ENCODE measurements at places on chromosomes 16 and 17. TPM values are rescaled to one million over a fixed set of nuclear protein-coding genes. Genes with fewer than 3 reads are reported as not detected.

- DNase-seq = no peak
These were observed 46.1 kb downstream of the ANKRD11 start for GRCh38 chr16:89444151-89444723.

DNA sequence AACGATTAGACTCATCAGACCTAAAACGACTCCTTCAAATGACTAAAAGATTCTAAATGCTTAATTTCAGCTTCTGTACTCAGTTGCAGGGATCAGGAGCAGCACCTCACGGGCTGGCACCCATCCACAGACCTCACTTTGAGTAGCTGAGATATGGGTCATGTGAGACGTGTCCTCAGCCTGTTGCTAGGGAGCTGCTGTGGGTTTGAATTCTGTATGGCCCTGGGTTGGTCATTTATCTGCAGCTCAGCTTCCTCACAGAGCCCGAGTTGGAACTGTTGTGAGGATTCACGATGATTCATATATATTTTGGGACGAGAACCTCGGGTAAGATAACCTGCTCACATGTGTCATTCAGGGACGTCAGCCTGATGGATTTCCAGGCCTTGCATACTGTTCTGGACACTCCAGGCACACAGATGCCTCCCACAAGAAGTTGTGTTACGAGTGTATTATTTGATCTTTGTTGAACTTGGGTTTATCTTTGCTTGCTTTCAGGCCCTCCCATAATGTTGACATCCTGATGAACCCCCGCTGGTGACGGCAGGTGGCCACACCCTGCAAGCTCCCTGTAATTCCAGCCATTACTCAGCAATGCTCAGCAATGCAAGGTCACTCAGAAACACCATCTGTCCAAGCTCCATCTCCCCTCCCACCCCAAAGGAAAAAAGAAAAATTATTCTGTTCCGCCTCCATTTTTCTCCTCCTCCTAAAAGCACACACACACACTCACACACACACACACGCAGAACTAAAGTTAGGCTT lies 137.6 kb downstream of the RBFOX3 start:
- DNase-seq = no peak

GRB7 gene
- not detected for total RNA-seq

RAC3 gene
- 9.9 TPM for total RNA-seq

- DNase-seq = peak; percentile 39
These were observed 42.0 kb downstream of the ADCY7 start for GRCh38 chr16:50308237-50308965.

GRCh38 chr16:21713549-21714368 lies 50.0 kb downstream of the OTOA start:
- DNase-seq = no peak

GRCh38 chr17:35167046-35167445 lies 19.4 kb downstream of the UNC45B start:
- DNase-seq = no peak

GRCh38 chr16:52538511-52538910 lies 8.4 kb downstream of the TOX3 start:
- DNase-seq = no peak

DNA sequence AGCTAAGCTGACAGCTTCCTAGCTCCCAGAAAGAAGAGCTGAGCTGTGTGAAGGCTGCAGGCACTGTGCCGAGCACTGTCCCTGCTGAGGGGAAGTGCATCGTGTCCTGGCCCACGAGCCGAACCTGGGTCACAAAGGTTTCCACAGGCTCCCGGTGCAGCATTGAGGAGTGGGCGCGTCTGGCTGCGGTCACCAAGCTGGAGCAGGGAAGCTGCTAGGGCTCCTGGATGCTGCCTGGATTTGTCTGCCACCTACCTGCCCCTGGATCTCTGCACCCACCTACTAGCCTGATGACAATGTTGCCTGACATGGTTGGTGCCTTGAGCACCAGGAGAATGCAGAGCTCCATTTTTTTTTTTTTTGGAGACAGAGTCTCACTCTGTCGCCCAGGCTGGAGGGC lies 6.5 kb upstream of the SRRM2 start:
- DNase-seq = no peak

DNA sequence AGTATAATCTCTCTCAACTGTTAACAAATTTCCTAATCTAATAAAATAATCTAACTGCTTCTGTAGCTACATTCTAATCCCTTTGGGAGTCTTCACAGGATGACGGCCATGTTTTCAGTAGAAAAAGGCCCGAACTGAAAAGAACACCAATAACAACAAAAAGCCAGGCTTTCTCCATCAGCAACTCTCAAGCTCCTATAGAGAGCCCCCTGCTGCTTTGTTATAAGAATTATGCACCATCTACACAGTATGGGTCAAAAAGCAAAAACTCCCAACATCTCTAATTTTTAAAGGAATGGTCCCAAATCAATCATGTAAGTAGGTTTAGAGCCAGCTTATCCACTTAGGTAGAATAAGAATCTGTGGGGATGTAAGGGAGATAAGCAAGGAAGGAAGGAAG lies 163.6 kb upstream of the C17orf78 start:
- no peak for DNase-seq

GRCh38 chr17:56948491-56948890 lies 12.4 kb downstream of the COIL start:
- no peak for DNase-seq

KRTAP3-2 gene
- not detected for total RNA-seq

DNA sequence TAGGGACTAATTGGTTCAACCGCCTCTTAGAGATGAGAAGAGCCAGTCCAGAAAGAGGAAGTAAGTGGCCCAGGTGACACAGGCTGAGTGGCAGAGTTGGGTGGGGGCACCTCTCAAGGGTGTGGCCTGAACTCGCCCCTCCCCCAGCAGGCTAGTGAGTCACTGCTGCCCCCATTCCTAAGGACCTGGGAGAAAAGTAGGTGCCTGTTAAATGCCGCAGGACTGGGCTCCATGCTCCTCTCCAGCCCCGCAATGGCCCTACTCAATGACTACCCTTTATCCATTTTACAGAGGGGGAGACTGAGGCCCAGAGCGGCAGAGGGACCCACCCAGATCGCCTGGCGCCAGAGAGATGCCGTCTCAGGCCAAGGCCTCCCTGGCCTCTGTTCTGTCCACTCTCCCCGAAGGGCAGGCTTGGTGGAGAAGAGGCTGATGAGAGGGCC lies 8.1 kb downstream of the TMEM235 start:
- no peak for DNase-seq

- DNase-seq = no peak
These were observed 17.8 kb downstream of the HS3ST6 start for GRCh38 chr16:1900452-1900774.

DNA sequence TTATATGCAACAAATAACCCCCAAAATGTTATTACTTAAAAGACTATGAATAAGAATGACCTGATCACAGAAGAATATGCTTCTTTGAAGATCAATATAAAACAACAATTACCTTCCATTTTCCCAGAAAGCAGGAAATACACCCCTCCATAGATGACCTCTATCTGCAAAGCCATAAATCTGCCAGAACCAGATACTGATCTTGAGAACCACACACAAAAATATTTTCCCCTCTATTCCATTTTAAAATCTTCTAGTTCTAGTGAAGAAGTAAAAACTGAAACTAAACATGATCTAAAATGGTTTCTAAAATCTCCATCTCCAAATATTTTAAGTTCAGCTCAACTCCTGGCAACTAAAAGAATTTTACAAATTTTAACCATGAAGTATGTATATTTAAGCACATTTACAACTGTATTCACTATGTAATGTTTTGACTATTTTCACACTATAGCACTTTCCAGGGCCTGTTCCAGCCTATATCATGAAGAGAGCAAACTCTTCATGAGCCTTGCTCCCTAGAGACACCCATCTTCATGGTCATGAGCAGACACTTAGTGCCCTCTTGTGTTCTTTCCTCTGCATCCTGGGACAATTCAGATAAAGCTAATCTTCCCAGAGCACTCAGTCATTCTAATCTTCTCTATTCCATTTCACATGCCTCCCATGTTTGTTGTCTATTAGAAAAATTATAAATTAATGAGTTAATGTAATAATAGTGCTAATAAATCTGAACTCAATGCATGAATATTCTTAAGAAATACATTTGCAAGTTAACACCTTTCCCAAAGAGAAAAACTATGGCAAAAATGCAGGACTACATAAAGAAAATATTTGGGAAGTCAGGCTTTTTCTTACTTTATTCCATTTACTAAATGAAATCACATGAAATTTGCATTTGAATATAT lies 87.0 kb downstream of the HELZ start:
- DNase-seq = no peak

RHBDF1 gene
- 23.4 TPM for total RNA-seq

ZFP3 gene
- 0.41 TPM for total RNA-seq

DNA sequence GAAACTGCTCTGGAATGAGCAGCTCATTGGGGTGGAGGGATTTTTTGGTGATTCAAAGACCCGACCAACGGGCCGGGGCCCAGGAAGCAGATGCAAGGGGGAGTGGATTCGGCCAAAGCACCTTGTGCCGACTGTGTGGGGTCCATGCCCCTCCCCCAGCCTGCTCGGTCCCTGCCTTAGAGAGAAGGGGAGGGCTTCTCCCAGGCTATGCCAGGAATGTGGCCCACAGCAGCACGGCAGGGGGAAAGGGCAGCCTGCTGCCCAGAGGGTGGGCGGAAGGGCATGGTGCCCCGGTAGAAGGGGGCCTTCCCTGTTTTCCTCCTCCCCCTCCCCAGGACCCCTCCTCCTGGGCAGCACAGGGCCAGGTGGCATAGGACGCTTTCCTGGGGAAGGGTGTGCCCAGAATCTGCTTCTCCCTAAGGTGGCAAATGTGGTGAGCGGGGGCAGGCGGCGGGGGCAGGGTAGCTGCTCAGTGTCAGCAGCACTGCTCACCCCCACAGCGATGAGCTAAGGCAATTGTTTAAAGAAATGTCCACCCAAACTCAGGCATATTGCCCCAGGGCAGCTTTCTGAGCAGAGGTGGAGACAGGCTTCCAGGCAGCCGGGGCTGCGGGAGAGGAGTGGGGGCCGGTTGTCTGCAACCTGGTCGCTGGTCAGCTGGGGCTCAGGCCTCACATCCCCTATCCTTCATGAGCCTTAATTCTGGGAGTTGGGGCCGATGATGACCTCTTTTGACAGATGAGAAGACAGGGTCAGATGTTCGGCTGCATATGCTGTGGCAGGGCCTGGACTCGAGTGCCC lies 33.9 kb upstream of the MLKL start:
- peak; percentile 81 for DNase-seq

DNA sequence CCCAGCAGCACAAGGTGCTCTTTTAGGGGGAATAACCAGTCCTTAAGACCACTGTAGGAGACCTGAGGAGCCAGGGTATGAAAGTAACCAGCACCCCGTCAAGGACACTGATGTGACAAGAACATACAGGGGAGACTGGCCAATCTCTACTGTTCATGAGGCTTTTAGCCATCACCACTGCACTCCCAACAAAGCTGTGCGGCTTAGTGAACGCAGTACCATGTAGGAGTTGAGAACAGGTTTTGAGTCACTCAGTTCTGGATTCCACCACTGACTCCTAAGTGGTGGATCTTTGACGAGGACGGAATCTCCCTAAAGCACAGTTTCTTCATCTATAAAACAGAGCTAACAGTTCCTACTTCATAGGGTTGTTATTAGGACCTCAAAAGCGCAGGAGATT lies 26.8 kb downstream of the COG4 start:
- DNase-seq = no peak

- DNase-seq = no peak
These were observed 91.2 kb downstream of the MAP2K6 start for GRCh38 chr17:69505740-69506139.

DNA sequence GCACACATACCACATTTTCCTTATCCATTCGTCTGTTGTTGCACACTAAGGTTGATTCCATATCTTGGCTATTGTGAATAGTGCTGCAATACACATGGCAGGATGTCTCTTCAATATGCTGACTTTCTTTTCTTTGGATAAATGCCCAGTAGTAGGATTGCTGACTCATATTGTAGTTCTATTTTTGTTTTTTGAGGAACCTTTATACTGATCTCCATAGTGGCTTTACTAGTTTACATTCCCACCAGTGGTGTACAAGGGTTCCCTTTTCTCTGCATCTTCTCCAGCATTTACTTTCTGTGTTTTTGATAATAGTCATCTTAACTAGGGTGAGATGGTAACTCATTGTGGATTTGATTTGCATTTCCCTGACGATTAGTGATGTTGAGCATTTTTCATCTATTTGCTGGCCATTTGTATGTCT lies 118.1 kb downstream of the STXBP4 start:
- peak; percentile 86 for DNase-seq

DNA sequence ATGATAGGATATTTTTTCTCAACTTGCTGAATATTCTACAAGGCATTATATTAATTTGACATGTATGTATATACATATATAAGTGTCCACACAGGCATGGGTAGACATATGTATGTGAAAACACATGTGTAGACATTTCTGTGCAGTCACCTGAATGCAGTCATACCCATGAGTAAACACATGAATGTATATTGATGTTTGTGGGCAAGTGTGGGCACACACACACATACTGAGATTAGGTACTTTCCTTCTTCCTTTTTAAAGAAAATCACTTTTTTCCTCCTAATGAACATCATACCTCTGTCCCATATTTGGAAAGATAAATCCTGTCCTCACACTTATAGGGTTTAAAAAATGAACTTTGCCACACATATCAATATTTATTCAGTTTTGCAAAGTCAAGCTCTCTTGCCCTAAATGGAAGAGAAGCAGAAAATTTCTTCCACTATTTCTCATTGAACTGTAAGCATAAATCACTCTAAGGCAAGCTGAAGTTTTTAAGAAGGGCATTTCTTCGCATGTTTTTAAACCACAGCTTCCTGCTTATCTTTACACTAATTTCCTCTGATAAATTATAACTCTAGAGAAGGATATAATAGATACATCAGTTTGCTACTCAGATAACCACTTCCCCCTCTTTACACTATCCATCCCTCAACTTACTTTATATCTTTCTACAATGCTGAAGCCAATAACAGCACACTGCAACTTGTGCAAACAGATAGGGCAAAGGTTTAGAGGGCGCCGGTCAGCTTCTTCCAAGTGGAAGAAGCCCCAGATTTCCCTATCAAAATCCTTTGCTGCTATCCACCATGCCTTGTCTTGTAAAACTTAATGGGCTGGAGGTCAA lies 49.6 kb upstream of the LRRC37A3 start:
- no peak for DNase-seq

- no peak for DNase-seq
These were observed 9.3 kb downstream of the SSTR5 start for GRCh38 chr16:1081734-1082265.

DNA sequence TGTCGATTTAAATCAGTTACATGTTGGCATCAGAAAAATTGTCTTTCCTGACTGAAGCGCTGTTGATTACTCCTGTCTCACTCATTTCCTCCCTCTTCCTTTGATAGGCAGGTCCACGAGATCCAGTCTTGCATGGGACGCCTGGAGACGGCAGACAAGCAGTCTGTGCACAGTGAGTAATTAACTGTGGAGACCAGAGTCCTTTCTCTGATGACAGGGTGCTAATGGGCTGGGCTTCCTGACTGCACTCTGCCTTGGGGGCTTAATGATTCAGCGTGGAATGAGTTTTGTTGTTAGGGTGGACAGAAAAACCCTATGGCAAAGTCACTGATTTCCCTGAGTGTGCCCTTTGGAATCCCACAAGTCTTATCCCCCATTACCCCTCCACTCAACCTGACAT lies 6.5 kb downstream of the GOSR2 start:
- DNase-seq = no peak

- no peak for DNase-seq
These were observed 5.5 kb upstream of the TMEM92 start for GRCh38 chr17:50268743-50269275.

GRCh38 chr17:34571428-34572130 lies 7.8 kb upstream of the TMEM132E start:
- DNase-seq = no peak

PMP22 gene
- total RNA-seq = 103 TPM

CLEC3A gene
- total RNA-seq = not detected

Measured in SJSA1 (cell line).